ENCODE measurements at places on chromosomes 4 and X.
A peak's percentile ranks its signal among the peaks of the same experiment; 100 is the strongest.

DNA sequence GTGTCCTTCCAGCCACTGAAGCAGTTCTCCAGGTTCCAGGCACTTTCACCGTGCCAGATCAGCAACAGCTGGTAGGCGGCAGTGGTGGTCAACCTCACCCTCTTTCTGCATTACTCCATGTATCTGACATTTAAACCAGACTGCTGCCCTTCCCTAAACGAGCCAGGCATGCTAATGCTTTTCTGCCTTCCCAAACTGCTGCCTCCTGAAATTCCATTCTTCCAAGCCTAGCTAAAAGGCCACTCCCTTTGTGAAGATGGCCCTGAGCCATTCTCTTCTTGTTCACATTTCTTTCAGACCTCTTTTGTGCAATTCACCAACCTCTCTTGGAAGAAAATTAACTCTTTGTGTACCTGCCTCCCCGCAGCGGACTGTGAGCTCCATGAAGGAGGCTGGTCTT, 73.7 kb downstream of the CHST7 start:
- DNase-seq = no peak

DNA sequence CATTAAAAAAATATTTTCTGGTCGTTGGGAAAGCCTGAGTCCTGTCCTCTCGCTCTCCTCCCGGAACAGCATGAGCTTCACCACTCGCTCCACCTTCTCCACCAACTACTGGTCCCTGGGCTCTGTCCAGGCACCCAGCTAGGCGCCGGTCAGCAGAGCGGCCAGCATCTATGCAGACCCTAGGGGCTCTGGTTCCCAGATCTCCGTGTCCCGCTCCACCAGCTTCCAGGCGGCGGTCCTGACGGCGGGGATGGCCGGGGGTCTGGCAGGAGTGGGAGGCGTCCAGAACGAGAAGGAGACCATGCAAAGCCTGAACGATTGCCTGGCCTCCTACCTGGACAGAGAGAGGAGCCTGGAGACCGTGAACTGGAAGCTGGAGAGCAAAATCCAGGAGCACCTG, 807.2 kb upstream of the NDST4 start:
- DNase-seq = no peak

- DNase-seq = peak; percentile 43
These were observed 108.3 kb downstream of the QRFPR start for GRCh38 chr4:121272526-121272925.

- DNase-seq = no peak
These were observed 235.2 kb upstream of the FAT1 start for GRCh38 chr4:186958726-186959350.

GRCh38 chr4:64846417-64846816, 437.2 kb upstream of the TECRL start:
- no peak for DNase-seq

GRCh38 chr4:176818531-176818930, 25.8 kb upstream of the VEGFC start:
- no peak for DNase-seq

DNA sequence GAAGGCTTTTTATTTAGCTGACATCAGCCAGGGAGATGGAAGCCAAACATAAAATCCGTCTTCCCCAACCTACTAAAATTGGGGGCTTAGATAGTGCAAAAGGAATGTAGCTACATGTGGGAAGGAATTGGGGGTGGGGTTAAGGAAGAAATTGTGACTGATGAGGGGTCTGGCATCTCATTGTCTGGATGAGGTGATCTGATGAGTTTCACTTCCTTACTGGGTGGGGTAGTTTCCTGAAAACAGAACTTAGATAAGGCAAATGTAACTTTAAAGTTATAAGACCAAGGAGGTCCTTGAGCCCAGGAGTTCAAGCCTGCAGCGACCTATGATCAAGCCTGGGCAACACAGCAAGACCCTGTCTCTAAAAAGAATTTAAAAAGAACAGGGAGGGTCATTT, 105.5 kb upstream of the NEIL3 start:
- no peak for DNase-seq

All from urothelium cell line (cell line).